Stimulated activated CD4-positive, alpha-beta T cell treated with anti-CD3 and anti-CD28 coated beads, Interleukin-15, amount 100 ng/mL, for 1 hour (primary cell): ENCODE measurements at places on chromosomes 6 and 20.

DNA sequence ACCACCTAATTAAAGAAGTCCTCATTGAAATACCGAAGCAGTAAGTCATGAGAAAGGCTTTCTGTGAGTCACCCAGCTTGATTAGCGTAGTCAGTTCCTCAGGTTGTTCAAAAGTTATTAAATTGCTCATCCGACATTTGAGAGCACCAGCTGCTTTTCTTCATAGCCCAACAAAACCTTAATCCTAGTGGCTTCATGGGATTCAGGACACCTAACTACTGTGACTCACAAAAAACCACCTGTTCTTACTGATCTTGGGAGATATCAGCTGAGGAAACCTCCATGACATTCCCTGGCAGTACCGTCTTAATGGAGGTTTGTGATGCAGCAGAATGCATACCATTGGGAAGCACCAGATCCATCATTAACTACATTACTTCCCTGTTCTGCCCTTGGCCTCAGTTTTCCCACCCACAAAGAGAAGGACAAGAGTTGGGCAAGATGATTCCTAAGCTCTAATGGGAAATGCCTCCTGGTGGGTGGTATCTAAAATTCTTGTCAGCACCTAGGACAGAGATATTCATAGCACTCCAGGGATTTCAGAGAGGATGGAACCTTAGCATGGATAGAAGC, 103.8 kb downstream of the KHDC1L start:
- no peak for DNase-seq

GRCh38 chr6:141705431-141705830, 427.3 kb upstream of the GJE1 start:
- no peak for DNase-seq

DNA sequence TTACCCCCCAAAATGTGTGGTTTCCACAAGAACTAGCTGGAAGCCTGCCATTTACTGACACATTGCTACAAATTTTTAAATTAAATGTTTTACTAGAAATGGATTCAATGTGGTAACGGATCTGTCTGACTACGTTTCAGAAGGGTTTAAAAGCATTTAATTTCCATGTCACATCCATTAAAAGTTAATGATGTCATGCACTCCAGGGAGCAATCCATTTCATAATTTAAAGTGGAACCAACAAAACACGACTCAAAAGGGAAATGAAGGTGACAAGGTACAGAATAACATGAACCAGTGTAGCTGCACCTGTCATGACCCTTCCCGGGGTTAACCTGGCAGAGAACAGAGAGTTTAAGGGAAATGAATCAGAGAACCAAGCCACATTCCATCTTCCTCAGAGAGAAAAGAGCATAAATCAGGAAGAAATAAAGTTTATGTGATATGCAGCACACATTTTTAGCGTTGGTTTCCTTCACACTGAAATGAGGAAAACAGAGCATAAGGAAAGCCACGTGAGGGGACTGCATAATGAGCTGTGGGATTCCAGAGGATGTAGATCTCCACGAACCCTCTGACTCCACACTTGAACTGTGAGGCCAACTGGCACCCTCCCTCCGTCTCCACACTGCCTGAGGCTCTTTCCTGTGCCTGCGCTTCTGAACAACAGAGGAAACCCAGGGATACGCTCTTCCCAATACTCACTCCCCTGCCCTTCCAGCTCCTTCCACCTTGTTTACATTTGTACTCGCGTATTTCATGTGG, 170.3 kb upstream of the AHI1 start:
- DNase-seq = no peak

- no peak for DNase-seq
Observed at GRCh38 chr6:157488716-157489118, 107.7 kb downstream of the ZDHHC14 start.
